Frontal cortex (tissue), 4 donors: ENCODE measurements at places on chromosomes 12 and 14. TPM values are rescaled to one million over a fixed set of nuclear protein-coding genes. Genes with fewer than 3 reads are reported as not detected.

DNA sequence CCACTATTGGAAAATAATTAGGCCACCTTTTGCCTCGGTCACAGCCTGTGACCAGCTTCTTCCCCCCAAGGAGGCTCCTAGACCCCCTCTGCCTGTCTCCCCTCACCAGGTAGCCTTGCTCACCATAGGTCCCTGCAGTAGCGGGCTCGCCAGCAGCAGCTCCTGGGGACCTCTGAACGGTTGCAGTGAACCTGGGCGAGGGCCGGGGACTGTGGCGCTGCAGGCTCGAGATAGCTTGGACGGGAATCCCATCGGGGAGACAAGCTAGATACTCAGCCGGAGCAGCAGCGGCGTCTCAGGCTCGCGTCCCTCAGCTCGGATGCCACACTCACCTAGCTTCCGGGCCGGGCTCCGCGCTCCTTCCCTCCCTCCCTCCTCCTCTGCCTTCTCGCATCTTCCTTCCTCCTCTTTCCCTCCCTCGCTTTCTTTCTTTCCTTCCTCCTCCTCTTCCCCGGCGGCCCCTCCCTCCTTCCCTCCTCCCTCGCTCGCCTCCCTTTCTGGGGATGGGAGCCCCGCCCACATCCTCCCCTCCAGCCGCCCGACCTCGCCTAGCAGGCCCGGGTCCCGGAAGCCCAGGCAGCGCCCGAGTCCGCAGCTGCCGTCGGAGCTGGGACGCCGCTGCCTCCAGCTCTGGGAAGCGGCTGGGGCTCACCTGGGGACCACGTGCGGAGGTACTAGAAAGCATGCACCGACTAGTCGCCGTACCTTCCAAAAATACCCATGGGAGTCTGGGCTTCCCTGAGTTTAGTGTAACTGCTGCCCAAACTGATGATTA, at the start of gene BMP4:
Gene BMP4 (minus strand): TSS at position 399 of the 775 bp plus-strand sequence. CDS start 4,603 bp downstream, outside the sequence.
- no peak for DNase-seq

GRCh38 chr12:113075137-113075683, 18.7 kb downstream of the DTX1 start:
- no peak for DNase-seq

Gene STAT6
- 2.4 TPM for total RNA-seq

- no peak for DNase-seq
Measured at GRCh38 chr14:90449411-90449810, 52.6 kb downstream of the CALM1 start.

DNA sequence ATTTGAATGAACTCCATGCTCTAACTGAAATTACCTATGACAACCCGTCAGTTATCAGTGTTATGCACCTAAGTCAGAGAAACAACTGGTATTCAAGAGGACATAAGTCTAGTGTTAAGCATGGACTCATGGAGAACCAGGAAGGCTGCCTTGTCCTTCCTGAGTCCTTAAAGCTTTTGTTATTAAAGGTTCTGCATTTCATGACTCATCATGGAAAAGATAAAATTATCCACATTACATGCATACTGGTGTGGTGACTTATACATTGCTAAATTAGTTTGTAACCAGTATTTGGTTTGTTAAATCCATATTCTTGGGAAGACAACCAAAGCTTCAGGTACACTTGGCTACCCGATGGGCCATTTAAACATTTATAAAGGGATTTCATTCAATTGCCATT, 6.5 kb upstream of the OR4E1 start:
- no peak for DNase-seq
